NCI-H187 (cell line): ENCODE measurements at places on chromosomes 16 and 17.

DNA sequence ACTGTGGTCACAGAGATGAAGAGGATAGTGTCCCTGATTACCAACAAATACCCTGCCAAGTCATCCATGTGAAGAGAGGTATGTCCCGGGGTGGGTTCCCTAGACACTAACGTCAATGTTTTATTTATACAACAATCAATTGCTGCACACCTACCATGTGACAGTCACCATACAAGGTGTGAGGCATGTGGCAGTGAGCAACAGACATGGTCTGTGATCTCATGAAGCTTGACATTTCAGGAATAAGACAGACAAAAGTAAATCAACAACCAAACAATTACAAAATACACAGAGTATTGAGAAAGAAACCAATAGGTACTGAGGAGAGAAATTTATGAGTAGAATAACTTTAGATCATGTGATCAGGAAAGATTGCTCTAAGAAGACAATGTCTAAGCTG lies 268.6 kb downstream of the MRTFB start:
- DNase-seq = no peak

- no peak for DNase-seq
Measured at GRCh38 chr16:59330019-59330670, 596.0 kb upstream of the GOT2 start.

- no peak for DNase-seq
Measured at GRCh38 chr17:49063652-49064051, 66.5 kb downstream of the IGF2BP1 start.

DNA sequence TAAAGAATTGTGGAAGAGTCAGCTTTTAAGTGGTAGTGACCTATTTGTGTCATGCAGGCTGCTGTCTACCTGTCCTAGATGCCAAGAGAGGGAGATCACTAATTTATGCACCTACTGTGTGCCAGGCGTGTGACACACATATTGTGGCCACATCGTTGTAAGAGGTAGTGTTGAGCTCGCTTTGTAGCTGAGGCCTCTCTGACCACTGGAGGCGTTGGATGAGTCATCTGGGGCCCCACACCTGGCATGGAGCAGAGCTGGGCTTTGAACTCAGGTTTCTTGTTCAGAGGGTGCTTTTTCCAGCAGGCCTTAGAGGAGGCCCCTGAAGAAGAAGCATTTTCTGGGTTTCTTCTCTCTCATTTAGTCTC lies 52.3 kb upstream of the LGALS9 start:
- DNase-seq = no peak

DNA sequence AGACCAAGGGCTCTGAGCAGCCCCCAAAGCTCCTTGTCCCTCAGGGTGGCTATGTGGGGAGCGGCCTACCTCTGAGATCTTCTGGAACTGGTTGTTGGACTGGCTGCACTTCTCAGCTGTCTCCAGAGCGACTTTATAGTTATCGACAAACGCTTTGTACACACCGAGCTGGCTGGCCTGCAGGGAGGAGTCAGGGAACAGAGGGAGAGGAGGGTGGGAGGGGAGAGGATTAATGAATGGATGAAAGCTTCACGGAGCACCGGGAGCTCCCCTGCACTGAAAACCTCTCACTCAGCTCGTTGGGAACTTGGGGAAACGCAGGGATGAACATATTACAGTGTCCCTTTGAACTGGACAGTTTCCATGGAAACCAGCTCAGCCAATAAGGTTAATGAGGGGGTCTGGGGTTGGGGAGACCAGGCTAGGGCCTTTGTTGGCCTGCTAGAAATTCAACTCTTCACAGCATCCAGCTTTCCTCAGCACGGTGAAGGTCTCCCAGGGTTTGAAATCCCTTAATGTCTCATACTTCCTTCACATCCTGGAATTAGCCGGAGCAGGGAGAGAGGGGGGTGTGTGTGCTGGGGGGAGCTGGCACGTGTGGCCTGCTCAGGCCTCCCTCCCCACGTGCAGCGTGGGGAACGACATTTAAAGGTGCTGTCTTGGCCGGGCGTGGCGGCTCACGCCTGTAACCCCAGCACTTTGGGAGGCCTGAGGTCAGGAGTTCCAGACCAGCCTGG lies 86.7 kb downstream of the TIMM22 start:
- no peak for DNase-seq

- DNase-seq = no peak
Measured at GRCh38 chr17:19306160-19307111, 56.1 kb downstream of the B9D1 start.

GRCh38 chr16:67255553-67256221 lies 6.9 kb downstream of the SLC9A5 start:
- no peak for DNase-seq

DNA sequence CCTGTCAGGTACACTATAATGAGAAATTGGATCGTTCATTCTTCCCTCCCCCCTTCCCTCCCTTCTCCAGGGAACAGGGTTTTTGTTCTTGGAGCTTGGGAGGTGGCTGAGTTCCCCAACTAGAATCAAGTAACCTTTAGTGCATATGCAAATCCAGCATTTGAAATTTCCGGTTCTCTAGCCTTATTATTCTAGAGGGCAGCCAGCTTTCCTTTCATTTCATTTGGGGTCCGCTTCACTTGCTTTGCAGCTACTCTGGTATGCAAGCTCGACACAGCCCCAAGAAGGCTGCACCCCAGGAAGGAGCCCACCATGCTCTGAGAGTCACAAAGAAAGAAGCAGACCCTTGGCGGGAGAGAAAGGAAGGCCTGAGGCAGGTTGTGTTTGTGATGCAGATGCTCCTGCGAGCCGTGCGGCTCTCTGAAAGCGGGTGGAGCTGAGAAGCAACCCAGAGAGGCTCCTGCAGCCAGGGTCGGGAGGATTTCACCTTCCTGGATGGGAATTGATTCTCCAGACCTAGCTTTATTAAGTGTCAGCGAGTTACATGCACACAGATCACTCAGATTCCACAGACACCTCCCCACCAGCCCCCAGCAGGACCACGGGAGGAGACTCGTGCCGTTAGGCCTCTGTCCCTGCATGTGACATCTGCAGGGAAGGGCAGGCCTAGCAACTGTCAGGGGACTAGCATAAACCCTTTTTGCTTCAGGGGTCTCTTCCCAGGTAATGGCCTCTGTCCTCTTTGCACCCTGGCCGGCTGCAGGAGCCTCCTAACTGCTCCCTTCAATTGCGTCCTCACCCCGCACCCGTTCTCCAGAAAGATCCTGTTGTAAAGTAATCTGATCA lies 34.5 kb downstream of the PMM2 start:
- DNase-seq = no peak
